Fibroblast of skin of left biceps (primary cell): ENCODE measurements at places on chromosomes 7 and 10.

DNA sequence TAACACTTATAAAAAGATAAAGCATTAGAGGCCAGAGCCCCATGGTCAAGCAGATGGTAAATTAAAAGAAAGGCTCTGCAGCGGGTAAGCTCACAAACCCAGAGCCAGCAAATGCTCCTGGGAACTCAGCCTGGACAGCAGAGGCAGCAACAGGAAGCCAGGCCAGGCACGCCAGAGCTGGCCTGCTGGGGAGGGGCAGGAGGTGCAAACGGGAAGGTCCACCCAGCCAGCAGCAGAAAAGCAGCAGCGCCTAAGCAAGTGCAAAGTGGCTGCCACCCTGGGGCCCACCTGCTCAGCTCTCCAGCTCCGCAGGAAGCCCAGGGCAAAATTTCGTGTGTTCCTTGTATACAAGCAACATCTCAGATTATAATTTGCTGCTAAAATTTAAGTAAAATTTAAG lies 82.7 kb upstream of the GPR22 start:
- DNase-seq: no peak

DNA sequence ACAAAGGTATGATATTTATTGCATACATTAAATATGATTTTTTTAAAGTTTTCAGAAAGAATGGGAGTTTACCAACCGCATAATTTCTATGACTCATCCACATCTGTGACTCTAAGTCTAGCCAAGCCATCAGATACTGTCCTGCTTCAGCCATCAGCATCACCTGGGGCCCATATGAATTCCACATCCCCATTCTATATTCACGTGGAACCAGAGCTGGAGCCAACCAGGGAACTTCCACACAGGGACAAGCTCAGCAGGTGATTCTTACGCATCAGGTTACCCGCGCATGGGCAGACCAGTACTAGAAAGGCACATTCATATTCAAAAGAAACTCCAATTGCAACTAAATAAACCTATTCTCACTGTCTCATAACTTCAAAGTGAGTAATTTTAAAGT lies 817.7 kb upstream of the IGFBP3 start:
- DNase-seq: no peak

GRCh38 chr10:98252464-98252863 lies 15.5 kb downstream of the LOXL4 start:
- no peak for DNase-seq

DNA sequence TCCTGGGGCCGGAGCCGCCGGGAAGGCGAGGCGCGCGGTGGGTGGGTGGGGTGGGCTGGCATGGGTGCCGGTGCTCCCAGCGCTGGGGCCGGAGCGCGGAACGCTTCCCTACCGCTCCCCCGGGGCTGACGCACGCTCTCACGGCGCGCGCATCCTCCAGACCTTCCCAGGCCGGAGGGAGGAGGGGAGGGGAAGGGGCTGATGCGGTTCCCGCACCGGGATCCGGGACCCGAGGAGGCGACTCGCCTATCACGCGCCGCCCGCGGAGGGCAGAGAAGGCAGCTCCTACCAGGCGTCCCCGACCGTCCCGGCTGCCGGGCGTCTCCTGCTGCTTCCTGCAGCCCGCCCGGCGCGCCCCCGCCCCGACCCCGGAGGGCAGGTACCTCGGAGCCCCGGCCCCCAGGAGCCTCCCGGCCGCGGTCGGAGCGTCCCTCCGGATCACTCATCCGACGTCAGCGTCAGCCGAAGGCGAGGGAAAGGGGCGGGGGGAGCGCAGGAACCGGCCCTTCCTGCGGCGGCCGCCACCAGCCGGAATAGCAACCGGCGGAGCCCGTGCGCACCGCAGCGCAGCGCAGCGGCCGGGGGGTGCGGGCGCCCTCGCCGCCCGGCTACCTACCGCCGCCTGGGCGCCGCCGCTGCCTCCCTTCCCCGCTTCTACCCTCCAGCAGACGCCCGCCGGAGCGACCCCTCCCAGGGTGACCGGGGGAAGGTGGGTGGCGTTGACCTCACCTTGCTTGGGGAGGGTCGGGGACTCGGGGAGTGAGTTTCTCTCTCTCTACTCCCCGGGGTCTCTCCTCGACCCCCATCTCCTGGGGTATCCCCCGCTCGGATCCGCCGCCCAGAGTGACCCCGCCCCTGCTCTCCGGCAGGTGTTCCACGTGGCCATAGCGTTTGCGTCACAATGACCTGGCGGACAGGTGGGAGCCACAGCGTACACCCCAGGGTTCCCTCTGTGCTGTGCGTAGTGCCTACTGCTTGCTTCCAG lies at the start of gene ICA1:
Gene ICA1, minus strand, starts transcription at position 457 of the 985 bp plus-strand sequence. CDS start 26,241 bp downstream, outside the sequence.
- DNase-seq: no peak

DNA sequence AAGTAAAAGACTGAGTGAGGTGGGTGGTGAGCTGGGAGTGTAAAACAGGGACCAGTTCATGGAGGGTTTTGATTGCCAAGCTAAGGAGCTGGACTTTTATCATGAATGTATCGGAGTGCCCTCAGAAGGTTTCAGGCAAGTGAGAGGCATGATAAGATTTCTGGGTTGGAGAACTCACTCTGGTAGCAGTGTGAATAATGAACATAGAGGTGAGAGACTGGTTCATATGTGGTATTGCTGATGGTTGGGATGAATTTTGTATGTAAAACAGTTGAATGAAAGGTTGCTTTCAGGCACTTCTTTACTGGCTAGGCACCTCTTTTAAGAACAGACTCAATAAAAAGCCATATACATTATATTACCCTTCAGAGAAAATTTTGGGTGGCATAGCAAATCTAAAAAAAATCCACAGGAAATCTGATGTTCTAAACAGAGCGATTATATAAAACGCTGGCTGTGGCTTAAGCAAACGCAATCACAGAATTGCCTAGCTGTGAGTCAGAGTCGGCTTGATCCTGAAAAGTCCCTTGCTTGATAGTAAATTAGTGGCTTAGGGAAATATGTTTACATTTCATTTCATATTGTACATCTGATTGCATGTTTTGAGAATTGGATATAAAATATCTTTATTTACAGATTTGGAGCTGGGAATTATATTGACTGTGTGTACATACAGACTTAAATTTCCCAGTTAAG lies 92.9 kb upstream of the HDAC9 start:
- no peak for DNase-seq

GRCh38 chr7:64037095-64037494 lies 8.1 kb upstream of the ZNF727 start:
- no peak for DNase-seq

DNA sequence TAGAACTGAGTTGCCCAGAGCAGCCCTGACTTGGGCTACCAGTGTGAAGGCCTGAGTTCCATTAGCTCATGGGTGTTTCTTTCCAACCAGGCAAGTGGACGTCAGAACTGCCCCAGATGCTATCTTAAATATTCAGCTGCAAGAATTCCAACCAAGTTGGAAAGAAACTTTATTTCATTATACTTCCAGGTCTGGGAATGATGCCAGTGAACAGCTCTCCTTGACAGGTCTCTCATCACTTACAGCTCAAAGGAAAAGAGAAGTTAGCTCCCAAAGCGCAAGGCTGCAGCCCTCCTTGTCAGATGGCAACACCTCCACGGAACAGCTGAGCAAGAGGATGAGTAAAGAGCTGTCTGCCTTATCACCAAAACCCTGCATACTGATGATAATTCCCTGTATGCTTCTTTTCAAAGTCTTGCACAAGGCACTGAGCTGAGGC lies 255.5 kb upstream of the AOAH start:
- no peak for DNase-seq

GRCh38 chr7:55440040-55440690 lies 75.0 kb downstream of the LANCL2 start:
- DNase-seq: no peak

DNA sequence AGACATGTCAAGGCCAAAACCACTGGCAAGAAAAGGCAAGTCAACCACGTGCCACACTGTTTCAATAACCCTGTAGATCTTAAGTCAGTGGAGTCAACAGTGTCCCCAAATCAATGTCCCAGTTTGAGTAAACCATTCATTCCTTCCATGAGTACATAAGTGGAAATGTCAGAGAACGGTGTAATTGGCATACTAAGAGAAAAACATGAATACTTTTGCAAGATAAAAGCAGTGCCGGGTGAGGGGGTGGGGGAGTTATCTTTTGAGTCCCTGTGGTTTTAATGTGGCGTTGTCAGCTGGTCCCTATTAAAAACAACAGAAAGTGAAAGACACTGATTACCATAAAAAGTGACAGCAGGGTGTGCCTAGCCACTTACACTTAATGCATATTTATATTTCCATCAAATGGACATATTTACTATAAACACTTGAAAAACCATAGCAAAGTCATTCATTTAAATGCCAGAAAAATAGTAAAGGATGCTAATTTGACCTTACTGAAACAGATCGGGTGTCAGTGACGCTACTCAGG lies 37.8 kb downstream of the RSU1 start:
- DNase-seq: no peak

DNA sequence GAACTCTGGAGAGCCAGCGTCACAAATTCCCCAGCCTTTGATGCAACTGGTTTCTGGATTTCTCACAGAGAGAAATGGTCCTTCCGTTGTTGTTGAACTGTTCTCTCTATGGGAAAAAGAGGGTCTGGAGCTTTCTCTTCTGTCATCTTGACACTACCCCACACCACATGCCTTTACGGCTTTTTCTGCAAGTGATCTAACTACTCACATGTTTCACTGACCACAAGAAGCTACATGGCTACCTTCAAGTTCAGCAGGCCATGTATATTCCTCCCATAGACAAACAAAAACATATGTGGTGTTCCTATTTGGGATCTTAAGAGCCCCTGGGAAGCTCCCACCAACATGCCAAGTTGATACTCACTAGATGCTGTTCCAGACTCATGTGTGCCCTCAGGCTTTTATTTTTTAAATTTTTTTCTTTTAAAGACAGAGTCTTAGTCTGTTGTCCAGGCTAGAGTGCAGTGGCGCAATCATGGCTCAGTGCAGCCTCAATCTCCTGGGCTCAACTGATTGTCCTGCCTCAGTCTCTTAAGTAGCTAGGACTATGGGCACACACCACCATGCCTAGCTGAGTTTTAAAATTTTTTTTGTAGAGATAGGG lies 72.0 kb downstream of the RNF216 start:
- DNase-seq: no peak

GRCh38 chr7:151869109-151869428 lies 7.8 kb downstream of the PRKAG2 start:
- no peak for DNase-seq

GRCh38 chr7:80916770-80917741 lies 1.8 kb downstream of the SEMA3C start:
- DNase-seq: no peak

DNA sequence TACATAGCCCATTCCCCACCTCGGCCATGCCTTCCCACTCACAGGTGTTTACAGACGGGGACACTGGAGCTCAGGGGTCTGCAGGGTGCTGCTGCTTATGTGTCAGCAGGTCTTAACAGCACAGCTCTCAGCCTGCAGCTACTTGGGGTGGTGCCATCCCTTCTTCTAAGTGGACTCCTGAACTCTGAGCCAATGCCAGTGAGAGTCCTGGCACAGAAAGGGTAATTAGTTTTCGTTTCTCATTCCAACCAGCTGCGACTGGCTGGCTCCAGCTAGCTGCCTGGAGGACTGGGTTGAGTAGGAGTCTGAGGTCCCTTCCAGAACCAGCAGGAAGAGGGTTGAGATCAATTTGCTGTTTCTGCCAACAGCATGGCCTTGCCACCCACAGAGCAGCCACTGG lies 88.3 kb upstream of the AGK start:
- no peak for DNase-seq

DNA sequence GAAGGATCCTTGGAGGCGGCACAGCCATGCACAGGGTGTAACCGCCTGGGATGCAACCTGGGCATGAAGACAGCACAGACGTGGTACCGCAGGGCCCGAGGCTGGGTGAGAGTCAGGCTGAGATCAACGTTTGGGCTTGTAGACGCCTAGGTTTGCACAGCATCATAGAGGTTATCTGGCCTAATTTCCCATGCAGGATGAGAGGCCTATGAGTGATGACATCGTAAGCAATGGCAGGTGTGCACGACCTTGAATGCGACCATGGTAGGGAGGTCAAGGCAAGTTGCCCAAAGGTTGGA lies 7.5 kb downstream of the CALML3 start:
- DNase-seq: no peak

DNA sequence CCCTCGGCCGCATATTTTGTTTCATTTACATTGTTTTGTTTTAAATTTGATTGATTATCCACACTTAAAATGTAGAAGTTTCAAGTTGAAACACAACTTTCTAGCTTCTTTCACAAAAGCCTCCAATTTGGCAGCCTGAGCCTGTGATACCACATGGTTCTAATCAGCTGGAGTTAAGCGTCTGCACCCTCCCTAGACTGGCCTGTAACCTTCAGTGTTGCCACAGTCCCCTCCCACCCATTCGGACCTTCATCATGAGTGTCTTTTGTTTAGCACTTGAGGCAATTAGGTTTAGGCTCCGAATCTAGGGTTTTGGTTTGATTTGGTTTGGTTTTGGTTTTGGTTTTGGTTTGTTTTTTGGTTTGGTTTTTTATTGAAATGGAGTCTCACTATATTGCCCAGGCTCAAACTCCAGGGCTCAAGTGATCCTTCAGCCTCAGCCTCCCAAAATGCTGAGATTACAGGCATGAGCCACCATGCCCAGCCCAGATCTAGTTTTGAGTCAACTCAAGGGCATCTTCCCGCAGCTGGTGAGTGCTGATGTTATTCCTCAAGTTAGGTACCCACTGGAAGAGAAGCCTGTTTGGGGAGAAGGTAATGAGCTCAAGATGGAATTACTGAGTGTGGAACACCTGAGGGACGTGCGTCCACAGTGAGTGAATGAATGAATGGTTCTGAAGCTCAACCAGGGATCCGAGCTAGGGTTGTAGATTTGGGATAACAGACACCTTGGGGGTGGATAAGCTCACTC lies 201.4 kb downstream of the HECW1 start:
- no peak for DNase-seq

DNA sequence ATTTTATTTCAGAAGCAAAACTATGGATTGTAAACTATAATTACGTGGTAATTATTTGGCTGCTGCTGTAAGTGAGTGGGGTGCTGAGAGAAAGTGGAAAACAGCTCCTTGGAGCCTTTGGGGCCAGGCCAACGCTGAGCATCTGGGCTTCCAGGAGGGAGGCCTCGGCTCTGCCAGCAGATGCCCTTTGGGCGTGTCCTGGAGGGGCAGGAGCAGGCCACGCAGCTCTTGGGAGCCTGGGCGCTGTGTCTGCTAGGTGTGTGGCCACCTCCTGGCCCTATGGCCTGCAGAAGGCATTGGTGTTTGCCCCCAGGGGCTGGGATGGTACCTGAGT lies 423.3 kb downstream of the GLRX3 start:
- DNase-seq: no peak

GRCh38 chr7:155291045-155291530 lies 6.6 kb upstream of the INSIG1 start:
- no peak for DNase-seq

DNA sequence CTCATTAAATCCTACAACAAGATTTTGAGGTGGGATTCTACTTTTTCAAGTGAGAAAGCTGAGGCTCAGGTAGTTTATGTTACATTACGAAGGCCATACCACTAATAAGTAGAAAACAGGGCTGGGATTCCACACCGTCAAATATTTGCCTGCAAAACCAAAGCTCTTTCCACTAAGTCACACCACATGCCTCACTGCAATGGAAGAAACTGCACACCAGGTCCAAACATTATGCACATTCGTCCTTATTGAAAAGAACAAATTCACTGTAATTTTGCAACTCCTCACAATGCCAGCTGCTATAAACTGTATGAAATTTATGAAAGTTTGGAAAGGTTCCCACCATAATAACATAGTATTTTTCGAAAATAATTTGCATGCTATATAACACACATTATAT lies 66.5 kb downstream of the DGKB start:
- DNase-seq: no peak
